ENCODE measurements at places on chromosomes 1 and 21.

DNA sequence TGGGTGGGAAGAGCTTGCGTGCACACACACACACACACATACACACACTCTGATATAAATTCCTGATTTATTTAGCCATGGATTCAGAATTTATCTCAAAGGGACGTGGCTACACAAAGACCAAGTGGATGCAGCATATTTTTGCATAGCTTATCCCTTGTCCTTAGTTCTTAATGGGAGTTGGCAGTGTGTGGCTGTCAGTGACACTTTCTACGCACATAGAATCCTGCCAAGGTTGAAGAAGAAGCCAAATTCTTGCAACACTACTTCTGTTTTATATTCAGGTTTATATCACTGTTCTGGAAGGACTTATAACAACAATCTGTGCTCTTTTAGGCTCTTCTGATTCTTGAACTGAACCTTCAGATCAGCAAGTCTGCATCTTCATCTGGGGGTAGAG is 292.7 kb downstream of the CAMTA1 start:
- no peaks in the 10 kb centered on the region for H3K4me1 ChIP-seq
- no peaks in the 10 kb centered on the region for H3K36me3 ChIP-seq
- no peak for DNase-seq
- no peak overlapping the region for H3K4me3 ChIP-seq

GRCh38 chr1:169201084-169201619 is 94.7 kb downstream of the ATP1B1 start:
- no peak overlapping the region for H3K4me3 ChIP-seq
- H3K27ac ChIP-seq, result no peak overlapping the region
- H3K36me3 ChIP-seq, result no peaks in the 10 kb centered on the region
- H3K27me3 ChIP-seq, result no peaks in the 10 kb centered on the region
- no peaks in the 10 kb centered on the region for H3K4me1 ChIP-seq

- no peaks in the 10 kb centered on the region for H3K4me1 ChIP-seq
- no peaks in the 10 kb centered on the region for H3K36me3 ChIP-seq
- DNase-seq, result no peak
- no peaks in the 10 kb centered on the region for H3K27me3 ChIP-seq
These were observed 24.6 kb downstream of the RAVER2 start for GRCh38 chr1:64769482-64769881.

DNA sequence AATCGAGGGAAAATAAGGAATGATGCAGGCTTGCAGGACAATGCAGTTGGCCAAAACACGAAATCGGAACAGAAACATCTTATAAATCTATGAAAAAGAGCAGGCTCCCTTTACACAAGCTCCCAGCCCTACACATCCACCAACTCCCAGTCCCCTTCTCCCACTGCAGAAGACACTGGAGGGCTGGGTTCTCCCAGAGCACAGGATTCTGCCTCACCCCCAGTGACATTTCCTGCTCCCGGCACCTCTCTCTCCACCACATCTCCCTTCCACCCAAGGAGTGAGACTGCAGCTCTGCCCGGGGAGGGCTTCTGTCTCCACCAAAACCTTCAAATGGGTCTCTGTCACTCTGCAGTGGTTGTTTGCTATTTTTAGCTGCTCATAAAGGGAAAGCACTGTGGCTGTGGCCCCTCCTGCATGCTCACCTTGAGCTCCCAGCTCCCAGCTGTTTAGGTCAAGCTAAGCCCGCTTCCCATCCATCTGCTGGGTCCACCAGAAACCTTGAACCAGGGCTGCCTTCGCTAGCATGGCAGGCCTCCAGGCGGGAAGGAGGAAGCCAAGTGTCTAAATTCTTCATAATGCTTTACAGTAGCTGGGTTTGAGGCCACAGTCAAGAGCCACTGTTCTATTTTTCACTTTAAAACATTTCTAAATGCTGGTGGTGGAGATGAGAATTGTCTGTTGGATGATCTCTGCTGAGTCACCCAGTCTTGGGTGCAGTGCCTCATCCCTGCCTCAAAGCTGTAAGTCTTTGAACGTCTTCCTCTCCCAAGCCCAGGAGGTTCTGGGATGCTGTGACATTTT is 3.3 kb upstream of the C2CD2 start:
- no peak overlapping the region for H3K4me3 ChIP-seq
- H3K4me1 ChIP-seq, result peaks cover 24% of the 10 kb centered on the region
- no peaks in the 10 kb centered on the region for H3K27me3 ChIP-seq
- DNase-seq, result peak; percentile 77
- no peaks in the 10 kb centered on the region for H3K36me3 ChIP-seq
- no peak overlapping the region for H3K27ac ChIP-seq

DNA sequence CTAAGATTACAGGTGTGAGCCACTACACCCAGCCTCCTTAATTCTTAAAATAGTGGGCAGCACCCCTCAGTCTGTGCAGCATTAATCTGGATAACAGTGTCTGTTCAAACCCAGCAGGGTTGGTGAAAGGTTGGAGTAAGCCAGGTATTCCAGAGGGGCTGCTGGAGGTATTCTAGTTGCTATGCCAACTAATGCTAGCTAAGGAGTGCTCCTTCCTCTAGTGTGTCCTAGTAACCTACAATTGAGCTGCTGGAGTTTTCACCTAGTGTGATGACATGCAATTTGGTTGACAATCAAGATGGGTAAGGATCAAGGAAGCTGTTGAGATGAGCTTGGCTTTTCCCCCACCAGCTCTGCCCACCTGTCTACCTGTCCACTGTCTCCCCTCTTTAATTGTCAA is 100.2 kb upstream of the IPO9 start:
- H3K27me3 ChIP-seq, result no peaks in the 10 kb centered on the region
- H3K27ac ChIP-seq, result no peak overlapping the region
- no peaks in the 10 kb centered on the region for H3K36me3 ChIP-seq
- H3K4me3 ChIP-seq, result no peak overlapping the region
